Left ventricle myocardium superior (tissue), 1 donor: ENCODE measurements at places on chromosomes 3 and 15. TPM values are rescaled to one million over a fixed set of nuclear protein-coding genes. Genes with fewer than 3 reads are reported as not detected.

Gene CYP1A1
- 0.45 TPM for total RNA-seq

- DNase-seq: no peak
Measured at GRCh38 chr3:193917158-193917557, 218.8 kb upstream of the HES1 start.

DNA sequence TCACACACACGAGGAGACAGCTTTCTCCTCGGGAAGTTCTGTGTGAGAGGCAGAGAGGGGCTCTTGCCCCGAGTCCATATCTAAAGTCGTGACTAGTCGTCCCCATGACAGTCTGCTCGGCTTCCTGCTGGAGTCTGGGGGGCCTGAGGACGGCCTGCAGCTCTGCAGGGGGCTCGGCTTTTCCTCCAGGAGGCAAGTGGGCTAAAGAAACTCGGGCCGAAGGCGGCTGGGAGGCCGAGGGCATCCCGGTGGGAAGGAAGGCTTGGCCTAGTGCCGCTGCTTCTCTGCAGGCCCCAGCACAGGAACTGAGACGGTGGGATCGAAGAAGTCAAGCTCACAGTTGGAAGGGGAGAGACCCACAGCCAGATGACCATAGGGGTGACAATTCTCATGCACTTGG lies 25.4 kb upstream of the PIGZ start:
- no peak for DNase-seq

- no peak for DNase-seq
Measured at GRCh38 chr15:30041868-30042267, 40.9 kb upstream of the GOLGA8J start.

DNA sequence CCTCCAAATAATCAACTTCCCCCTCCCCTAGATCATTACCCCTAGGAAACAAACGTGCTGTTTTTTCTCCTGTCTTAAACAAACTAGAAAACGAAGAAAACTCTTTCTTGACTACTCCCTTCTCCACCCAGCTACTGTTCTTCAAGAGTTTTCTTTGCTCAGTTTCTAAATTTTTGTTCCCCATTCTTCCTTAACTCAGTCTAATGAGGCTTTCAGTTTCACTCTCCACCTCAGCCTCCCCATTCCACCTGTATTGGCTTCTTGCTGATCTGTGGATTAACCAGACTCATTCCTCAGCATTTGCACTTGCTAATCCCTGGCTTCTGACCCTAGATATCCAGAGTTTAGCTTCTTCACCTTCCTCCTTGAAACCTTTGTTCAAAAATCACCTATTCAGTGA lies 26.8 kb downstream of the SERPINI1 start:
- DNase-seq: no peak

- DNase-seq: no peak
Measured at GRCh38 chr3:167521006-167521355, 47.1 kb upstream of the SERPINI2 start.

Gene XCR1
- total RNA-seq: not detected
